ENCODE measurements at places on chromosomes 6 and 20.

GRCh38 chr6:143098054-143098671 lies 37.5 kb downstream of the AIG1 start:
- no peak for DNase-seq

GRCh38 chr20:38854654-38855066 lies 49.2 kb downstream of the PPP1R16B start:
- DNase-seq = no peak

DNA sequence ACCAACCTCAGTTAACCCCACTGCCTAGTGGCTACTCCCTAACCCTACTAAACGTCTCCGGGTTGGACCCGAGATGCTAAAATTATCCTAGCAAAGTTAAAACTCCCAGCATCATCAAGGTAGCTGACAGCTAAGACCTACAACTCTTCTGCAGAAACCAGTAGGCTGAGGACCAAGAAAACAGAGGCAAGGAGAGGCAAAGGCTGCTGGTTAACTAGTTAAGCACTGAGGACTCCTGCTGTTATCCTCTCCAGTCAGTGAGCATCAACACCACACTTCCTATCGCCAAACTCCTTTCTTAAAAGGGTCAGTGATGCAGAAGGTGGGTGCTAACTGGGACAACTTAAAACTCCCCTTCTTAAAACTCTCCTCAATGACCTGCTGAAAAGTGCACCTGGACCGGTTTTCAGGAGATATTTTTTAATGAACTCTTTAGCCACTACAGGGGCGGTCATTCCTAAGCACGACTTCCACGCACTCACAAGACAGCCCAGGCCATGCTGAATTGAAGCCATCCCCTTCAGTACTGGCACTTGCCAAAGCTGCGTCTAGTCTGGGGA lies 1.7 kb downstream of the TRERF1 start:
- no peak for DNase-seq

DNA sequence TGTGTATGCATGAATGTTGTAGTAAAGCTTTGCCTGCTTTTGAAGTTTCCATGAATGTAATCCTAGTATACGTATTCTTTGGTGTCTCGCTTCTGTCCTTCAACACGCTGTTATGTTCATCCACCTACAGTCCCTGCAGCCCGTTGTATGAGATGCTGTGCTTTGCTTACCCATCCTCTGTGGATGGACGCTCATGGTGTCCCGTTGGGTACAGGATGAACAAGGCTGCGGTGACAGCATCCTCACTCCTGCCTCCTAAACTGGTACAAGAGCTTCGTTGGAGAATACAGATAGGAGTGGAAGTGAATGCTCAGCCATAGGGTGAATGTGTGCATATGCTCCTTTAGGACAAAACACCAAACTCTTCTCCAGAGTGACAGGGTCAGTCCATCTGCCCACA lies 366.2 kb downstream of the ZFAND3 start:
- DNase-seq = peak; percentile 31

DNA sequence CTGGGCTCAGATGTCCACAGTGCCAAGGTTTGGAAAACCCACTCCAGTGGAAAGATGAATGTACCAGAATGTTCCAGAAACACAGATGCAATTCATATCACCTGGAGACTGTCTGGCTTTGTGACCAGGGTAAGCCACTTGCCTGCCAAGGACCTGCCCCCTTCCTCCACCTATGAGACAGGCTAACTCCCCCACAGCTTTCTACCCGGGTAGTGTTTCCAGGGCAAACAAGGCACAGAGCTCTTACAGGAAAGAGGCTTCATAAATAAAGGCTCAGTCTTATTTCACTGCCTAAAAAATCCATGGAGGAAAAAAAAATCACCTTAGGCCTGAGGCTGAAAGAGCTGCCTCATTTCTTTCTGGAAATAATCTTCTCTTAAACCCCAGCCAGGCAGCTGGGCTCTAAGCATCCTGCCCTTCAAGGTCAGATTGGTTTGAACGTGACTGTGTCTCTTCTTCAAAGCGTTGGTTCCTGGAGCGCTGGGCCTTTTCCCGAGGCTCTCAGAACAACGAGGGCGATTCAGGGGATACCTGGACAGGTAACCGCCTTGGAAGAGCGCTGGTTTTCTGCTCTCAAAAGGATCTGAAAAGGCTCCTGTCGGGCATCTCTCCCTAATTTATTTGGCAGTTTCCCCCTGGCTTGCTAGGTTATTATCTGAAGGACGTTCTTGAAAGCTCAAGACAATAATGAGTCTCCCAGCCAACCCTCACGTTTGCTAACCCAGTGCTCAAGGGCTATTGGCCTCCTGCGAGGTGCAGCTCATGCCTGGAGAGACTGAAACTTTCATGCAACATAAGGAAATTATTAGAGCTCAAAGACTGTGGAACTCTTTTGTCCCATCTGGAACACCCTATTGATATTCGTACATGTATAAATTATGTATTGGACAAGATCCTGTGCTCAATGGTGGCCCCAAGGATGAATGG lies 199.2 kb upstream of the PMEPA1 start:
- no peak for DNase-seq

GRCh38 chr6:61977947-61978346 lies 308.1 kb downstream of the KHDRBS2 start:
- DNase-seq = no peak

GRCh38 chr20:63733579-63734081 lies 2.8 kb upstream of the LIME1 start:
- no peak for DNase-seq

DNA sequence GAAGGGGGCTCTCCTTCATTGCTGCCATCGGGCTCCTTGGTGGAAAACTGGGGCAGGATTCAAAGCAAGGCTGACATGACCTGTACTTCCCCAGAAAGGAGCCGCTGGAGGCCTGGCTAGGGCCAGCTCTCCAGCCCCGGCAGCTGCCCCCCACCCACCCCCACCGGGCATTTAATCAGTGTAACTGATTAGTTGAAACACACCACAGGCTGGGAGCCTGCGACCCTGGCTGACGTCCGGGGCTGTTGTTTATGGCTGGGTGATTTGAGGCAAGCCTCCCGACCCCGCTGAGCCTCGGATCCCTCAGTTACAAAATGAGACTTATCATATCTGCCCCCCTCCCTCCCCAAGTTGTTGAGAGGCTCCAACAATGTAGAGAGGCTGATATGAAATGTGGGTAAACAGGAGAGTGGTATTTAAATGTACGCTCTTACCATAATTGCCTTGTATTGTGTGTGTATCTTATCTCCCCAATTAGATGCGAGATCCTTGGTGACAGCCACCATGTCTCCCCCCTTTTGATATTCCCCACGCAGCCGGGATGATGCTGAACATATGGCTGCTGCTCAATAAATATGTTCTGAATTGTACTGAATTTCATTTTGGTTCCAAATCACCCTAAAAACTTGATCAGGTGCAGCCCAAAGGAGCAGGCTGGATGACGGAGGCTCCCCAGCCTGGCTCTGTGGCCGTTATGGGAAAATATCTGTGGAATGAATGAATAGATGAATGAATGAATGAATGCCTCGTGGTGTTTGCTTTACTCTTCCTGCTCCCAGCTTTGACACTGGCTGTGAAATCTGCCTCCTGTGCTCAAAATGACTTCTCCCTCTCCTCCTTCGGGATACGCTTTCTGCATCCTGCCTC lies 31.8 kb upstream of the APCDD1L start:
- DNase-seq = no peak

DNA sequence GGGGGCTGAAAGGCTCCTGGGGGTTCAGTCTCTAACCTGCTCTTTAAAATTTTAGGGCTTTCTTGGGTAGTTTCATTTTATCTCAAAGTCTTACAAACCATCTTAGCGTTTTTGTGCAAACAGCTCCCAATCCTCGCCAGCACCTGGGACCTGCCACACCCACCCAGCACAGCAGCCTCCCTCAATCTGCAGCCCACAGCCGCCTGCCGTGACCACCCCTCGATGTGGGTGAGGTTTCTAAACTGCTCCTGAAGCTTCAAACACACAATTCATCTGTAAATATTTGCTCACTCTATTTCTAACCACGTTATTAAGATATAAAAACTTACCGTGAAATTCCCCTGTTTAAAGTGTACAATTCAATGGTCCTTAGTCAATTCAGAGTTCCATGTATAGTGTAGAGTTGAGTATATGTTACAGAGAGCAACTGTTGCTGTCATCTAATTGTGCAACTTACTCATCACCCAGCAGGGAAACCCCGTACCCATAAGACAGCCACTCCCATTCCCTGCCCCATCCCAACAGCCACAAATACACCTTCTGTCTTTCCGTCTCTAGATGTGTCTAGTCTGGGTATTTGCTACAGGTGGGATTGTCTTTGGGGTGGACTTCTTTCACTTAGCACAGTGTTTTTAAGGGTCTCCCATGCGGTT lies 381.0 kb downstream of the TAF4 start:
- DNase-seq = no peak

Data from activated CD8-positive, alpha-beta memory T cell treated with anti-CD3 and anti-CD28 coated beads, Interleukin-2, amount 10 ng/mL, durations not matched to agents 7 days and 5 days (primary cell).